ENCODE measurements at places on chromosomes 7 and 10. TPM values are rescaled to one million over a fixed set of nuclear protein-coding genes. Genes with fewer than 3 reads are reported as not detected.
A peak's percentile ranks its signal among the peaks of the same experiment; 100 is the strongest.

GRCh38 chr10:92238586-92239098 is 52.2 kb downstream of the CPEB3 start:
- DNase-seq, result no peak

- DNase-seq, result no peak
Measured at GRCh38 chr7:103343758-103344452, 662 bp downstream of the DNAJC2 start.

DNA sequence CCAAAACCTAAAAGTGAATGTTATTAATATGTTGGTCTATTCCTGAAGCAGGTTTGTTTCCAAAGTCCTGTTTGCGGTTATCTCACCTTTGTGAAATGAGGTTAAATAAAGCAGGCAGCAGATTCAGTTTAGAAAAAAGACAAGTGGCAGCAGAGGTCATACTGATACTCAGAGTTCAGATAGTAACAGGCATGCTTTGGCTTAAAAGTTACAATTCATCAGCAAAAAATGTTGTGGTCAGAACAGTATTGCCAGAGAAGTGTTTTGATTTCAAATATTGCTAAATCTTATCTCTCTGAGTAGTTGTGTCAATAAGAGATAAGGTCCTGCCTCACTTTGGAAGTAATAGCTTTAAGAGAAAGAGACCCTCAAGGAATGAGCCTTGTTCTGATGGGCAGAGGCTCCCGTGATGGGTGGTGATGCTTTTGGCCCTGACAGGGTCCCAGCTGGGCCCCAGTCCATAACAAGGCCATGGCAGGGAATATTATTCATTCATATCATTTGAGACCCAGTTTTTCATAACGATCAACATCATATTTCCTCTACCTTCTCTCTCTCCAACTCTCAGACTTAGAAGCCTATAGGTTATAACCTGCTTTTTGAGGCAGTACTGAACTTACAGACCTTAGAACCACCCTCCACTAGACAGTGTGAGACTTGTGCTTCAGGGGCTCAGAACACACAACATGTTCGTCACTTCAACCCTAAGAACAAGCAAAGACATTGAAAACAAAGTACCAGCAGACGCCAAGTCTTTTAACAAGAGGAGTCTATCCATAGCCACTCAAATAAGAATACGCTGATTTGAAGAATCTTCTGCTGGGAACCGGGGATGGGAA is 58.5 kb upstream of the AHR start:
- DNase-seq, result no peak

GRCh38 chr10:7563770-7564169 is 103.0 kb downstream of the ITIH5 start:
- DNase-seq, result peak; percentile 69

- DNase-seq, result no peak
Measured at GRCh38 chr10:124820121-124820520, 18.5 kb downstream of the ABRAXAS2 start.

DNA sequence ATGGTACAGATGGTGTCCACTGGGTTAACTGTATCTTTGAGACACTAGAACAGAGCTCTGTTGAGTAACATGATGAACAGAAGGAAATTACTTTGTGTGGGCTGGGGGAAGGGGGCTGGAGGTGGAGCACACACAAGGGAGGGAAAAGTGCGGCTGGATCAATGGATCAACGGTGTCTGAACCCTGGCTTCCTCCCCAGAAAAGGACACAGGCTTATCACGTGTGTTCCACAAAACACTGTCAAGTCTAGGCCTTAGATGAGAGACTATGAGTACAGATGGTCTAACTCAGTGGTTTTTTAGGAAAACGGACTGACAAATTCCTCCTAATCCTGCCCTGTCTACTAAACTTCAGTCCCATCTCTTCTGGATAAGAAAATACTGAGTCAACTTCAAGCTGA is 27.8 kb downstream of the HSPB1 start:
- DNase-seq, result no peak

- DNase-seq, result no peak
Measured at GRCh38 chr10:131312478-131312836, 936 bp upstream of the TCERG1L start.

DNA sequence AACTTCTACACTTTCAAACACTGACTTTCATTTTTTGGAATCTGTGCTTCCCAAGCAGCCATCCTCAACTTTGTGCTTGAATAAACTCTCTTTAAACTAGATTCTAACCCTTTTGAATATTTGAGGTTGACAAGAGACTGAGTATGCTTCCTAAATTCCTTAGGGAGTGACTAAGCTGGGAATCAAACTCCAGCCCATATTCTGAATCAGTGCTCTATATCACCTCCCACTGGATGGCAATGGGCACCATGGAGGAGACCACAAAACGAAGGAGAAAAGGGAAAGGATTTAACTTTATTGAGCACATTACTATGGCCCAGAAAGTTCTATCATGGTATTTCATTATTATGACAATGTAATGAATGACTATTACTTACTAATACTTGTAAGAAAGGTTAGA is 17.2 kb upstream of the SLC26A4 start:
- no peak for DNase-seq

- DNase-seq, result no peak
Measured at GRCh38 chr7:47693216-47693615, 111.3 kb upstream of the TNS3 start.

GRCh38 chr7:40711706-40712105 is 576.9 kb downstream of the SUGCT start:
- DNase-seq, result no peak

- DNase-seq, result no peak
Measured at GRCh38 chr10:43674553-43675210, 26.0 kb upstream of the ZNF32 start.

GRCh38 chr10:77297393-77297739 is 340.2 kb downstream of the KCNMA1 start:
- DNase-seq, result no peak

DNA sequence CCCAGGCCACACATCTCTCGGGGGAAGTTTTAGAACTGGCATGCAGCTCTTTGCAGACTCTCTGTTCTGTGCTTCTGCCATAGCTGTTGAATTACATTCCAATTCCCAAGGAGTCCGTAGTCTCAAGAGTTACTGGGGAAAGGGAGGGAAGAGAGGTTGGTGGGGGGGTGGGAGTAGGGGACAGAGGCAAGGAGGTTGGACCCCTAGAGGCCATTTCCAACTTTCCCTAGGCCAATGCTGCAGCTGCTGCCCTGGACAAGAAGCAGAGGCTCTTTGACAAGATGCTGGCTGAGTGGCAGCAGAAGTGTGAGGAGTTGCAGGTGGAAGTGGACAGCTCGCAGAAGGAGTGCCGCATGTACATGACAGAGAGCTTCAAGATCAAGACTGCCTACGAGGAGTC is 23.8 kb downstream of the MYH16 start:
- no peak for DNase-seq

DNA sequence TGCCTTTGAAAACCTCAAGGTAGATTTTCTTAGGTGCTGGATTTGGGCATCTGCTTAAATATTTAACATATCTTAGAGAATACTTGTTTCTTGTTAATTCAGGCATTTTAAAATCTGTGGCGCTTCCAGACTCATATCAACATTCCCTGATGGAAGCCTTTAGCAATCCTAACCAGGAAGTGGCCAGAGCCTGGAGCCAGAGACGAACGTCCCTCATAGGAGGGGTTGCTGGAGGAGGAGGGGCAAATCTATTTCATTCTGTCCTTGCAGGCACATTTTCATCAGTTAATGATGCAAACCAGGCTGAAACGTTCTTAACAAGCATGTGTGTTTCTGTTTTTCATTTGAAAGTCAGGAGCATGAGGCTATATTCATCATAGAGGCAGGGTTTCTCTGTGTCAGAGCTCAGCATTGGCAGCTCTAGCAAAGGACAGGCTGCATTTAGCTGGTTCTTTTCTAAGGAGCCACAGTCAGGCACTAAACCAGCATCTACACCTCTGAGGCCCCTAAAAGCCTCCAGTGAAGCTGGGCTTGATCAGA is 17.8 kb upstream of the IFIT2 start:
- no peak for DNase-seq

GRCh38 chr7:15891151-15891881 is 204.8 kb upstream of the MEOX2 start:
- no peak for DNase-seq

GRCh38 chr10:124323806-124324205 is 94.9 kb downstream of the OAT start:
- DNase-seq, result no peak

DNA sequence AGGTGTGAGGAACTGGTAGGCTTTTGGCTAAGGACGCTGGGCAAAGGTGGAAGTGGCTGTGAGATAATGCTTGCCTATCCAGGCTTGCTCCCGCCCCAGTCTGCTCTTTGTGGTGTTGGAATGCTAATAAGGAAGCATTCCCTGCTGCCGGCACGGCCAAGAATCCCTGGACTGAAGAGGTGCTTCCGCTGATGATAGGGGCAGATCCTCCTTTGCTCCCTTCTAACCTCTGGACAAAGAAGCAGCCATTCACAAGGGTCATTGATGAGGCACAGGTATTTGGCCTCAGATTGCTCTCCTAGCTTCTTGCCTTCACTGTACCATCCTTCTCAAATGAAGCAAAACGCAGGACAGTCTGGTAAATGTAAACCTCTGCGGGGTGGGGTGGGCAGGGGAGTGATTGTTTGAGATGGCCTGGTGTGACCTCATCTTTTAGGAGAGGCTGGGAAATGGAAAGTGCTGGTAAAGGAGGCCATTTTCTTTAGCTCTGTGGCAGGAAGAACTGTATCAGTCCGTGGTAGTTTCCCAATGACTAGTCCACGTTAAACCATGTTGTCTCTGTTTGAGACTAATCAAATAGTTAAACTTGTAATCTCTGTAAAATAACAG is 1.7 kb downstream of the PGAM1 start:
- peak; percentile 54 for DNase-seq

DNA sequence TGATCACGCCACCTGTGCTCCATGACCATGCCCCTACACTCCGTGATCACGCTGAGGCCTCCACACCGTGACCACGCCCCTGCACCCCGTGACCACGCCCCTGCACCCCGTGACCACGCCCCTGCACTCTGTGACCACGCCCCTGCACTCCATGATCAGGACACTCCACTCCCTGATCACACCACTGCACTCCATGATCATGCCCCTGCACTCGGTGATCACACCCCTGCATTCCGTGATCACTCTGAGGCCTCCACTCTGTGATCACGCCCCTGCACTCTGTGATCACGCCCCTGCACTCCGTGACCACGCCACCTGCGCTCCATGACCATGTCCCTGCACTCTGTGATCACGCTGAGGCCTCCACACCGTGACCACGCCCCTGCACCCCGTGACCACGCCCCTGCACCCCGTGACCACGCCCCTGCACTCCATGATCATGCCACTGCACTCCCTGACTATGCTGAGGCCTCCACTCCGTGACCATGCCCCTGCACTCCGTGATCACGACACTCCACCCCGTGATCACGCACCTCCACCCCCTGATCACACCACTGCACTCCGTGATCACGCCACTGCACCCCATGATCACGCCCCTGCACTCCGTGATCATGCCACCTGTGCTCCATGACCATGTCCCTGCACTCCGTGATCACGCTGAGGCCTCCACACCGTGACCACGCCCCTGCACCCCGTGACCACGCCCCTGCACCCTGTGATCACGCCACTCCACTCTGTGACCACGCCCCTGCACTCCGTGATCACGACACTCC is 27.7 kb downstream of the STK32C start:
- no peak for DNase-seq

GRCh38 chr7:48170506-48170905 is 752 bp upstream of the ABCA13 start:
- no peak for DNase-seq

DNA sequence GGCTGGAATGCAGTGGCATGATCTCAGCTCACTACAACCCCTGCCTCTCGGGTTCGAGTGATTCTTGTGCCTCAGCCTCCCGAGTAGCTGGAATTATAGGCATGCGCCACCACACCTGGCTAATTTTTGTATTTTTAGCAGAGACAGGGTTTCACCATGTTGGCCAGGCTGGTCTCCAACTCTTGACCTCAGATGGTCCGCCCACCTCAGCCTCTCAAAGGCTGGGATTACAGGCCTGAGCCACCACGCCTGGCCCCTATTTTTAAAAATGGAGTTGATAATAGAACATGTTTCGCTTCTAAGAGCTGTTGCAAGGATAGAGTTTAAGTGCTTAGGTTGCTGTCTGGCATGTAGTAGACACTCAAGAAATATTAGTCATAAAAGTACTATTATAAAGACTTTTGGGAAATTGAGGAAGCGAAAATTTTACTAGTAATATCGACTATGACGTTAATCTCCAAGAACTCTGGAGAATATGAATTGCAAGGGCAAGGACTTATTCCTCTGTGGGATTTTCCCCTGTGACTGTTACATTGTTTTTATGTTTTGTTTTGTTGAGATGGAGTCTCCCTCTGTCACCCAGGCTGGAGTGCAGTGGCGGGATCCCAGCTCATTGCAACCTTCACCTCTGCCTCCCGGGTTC is 7.9 kb downstream of the GTF2I start:
- DNase-seq, result peak; percentile 0

DNA sequence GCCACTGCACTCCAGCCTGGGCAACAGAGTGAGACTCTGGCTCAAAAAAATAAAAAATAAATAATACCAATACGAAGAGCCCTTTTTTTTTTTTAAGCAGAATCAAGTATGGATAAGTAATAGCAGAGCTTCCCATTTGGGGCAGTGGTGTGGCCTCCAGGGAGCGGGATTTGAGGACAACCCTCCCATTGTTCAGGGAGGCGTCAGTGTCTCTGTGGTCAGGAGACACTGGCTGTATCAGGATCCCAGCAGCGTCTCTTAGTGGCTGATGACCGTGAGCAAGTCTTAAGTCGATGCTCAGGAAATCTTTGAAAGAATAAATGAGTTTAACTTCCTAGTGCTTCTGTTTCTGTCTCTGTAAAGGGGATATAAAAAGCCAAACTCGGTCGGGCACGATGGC is 25.2 kb upstream of the SH2B2 start:
- no peak for DNase-seq

- DNase-seq, result no peak
Measured at GRCh38 chr10:131314799-131315198, 3.3 kb upstream of the TCERG1L start.

DNA sequence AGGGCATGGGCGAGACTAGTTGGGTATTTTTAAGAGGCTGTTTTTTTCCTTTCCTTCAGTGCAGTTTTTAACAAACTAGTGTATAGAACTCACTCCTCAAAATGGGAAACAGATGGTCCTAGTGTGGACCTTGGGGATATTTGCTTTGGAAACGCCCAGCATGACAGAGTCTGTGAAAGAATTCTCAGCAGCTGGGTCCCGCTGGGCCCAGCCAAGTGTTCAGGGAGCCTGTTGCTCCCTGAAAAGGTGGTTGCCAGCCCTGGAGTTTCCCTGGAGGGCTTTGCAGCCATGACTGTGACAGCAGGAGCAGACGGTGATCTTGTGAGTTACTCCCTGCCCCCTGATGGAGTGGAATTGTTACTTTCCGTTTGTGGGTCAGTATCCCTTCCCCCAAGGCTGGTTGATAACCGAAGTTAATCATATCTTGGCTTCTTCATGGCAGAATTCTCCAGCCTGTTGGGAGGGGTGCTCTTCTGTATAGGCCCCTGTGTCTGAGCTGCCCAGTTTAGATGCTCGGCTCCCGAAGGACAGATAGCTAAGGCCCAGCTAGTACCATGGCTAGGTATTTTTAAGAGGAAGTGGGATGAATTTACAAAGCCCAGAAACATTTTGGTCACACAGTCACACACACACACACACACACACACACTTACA is 278.6 kb upstream of the HABP2 start:
- no peak for DNase-seq

PILRA gene
- total RNA-seq, result 17.6 TPM

CYP3A4 gene
- total RNA-seq, result 0.34 TPM

STOX1 gene
- 0.23 TPM for total RNA-seq

STRIP2 gene
- total RNA-seq, result 1.0 TPM

CUL1 gene
- total RNA-seq, result 65.0 TPM

OR2A14 gene
- not detected for total RNA-seq

CYP2C18 gene
- total RNA-seq, result 0.33 TPM

CD36 gene
- 154 TPM for total RNA-seq

ANXA8L1 gene
- total RNA-seq, result 40.3 TPM

ACTA2 gene
- 94.3 TPM for total RNA-seq

RARRES2 gene
- 120 TPM for total RNA-seq

KMT2E gene
- total RNA-seq, result 77.3 TPM

INPP5A gene
- 50.4 TPM for total RNA-seq

All from upper lobe of left lung (tissue), 6 donors.